ENCODE measurements at places on chromosomes 7 and 10.

DNA sequence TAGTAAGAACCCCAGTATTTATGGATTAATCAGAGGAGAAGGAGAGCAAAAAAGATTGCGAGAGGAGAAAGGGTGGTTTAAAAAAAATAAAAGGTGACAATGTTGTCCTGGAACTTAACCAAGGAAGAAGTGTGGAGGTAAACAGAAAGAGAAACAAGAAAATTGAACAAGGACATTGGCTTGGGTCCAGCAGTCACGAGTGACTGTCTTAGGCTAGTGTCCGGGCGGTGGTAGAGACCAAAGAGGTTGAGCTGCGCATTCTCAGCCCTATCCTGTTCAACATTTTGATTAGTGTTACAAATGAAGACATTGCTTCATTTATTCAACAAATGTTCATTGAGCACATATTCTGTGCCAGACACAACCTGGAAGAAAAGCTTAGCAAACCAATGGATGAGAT lies 329.9 kb downstream of the FGFR2 start:
- no peak for DNase-seq

- DNase-seq = peak; percentile 16
Observed at GRCh38 chr7:129553899-129554461, 51.6 kb downstream of the SMKR1 start.

DNA sequence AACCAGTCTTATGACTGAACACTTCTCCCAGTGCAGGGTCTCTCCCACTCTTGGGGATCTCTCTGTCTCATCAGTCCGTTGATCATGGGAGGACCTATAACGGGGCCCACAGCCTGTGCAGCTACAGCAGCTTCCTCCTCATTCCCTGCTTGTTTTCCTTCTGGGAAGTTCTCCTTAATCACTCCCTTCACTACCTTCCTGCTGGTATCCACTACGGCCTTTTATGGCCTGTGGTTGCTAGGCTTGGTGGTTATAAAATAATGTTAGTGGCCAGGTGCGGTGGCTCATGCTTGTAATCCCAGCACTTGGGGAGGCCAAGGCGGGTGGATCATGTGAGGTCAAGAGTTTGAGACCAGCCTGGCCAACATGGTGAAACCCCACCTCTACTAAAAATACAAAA lies 3.5 kb upstream of the ZNF282 start:
- DNase-seq = no peak

DNA sequence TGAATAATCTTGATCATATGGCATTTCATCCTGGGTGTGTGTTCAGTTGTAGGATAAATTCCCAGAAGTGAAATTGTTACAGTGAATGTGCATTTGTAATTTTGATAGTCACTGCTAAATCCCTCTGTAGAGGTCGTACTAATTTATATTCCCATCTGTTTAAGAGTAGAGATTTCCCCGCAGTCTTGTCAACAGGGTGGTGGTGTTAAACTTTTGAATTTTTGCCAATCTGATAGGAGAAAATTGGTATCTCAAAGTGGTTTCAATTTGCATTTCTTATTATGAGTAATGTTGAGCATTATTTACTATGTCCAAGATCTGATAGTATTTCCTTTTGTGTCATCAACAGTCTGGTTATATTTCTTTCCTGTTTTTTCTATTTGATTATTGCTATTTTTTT lies 101.7 kb downstream of the AUTS2 start:
- DNase-seq = no peak

GRCh38 chr10:104541820-104542219 lies 99.3 kb upstream of the SORCS3 start:
- no peak for DNase-seq

DNA sequence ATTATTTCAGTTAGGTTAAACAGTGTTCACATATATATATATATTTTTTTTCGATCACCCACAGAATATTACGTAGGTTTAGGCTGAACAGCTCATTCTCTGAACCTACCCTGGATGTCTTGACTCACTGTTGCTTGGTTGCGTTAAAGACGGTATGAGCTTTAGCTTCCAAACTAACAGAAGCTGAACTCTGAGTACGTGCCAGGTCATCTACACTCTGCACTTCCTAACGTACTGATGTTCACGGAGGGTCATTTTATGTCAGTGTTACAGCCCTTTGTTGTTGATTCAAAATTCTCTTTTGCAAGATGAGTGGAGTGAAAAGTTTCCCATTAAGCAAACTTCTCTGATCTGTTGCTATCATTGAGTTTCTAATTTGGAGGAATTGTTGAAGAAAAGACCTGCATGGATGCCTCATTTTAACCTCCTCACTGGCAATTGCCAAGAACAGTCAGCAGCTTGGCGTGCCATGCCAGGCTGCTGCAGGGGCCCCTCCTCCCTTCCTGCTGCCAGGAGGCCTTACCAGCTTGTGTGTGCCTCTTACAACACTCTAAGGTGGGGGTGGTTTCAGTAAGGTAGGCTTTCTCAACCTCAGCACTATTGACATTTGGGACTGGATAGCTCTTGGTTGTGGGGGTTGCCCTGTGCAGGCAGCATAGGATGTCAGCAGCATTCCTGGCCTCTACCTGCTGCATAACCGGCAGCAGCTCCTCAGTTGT lies 44.3 kb downstream of the INSYN2A start:
- no peak for DNase-seq

DNA sequence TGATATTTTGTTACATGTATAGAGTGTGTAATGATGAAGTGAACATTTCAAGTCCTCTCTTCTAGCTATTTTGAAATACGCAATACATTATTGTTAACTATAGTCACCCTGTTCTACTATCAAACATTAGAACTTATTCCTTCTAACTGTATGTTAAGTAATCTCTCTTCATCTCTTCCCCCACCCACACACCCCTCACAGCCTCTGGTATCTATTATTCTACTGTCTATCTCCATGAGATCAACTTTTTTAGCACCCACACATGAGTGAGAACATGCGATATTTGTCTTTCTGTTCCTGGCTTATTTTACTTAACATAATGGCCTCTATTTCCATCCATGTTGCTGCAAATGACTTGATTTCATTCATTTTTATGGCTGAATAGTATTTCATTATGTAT lies 57.7 kb upstream of the EGR2 start:
- DNase-seq = no peak

All from fibroblast of the aortic adventitia (primary cell).